Kasumi-1 (cell line): ENCODE measurements at places on chromosomes 3 and 15.

- no peak for DNase-seq
These were observed 65.0 kb downstream of the CEMIP start for GRCh38 chr15:80844011-80844732.

DNA sequence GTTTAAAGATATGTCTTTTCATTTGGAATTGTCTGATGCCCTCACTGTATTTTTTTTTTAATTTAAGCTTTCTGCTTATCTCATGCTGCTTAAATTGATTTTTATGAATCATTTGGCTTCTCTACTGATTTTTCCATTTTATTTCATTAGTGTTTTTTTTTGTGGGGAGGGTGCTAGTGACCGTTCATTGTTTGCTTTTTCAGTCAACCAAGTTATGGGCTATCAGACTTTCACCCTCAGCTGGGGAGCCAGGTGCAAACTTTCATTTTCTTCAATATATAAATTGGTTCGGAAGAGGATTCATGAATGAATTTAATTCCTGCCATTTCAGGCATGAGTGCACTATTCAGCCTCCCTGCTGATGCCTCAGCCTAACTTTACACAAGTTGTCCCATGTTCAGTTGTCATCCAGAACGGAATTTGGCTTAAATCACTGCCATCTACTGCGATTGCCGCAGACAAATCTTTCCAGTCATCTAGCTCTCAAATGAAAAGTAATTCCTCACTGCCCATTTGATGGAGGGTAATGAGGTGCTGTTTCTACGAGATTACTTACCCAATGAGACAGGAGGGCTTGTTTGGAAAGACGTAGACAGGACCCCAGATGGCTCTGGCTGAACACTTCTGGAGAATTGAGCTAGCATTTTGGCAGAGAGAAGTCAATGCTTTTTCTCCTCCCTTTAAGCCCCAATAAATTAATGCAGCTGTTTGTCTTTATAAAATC is 89.9 kb upstream of the RORA start:
- DNase-seq, result no peak

DNA sequence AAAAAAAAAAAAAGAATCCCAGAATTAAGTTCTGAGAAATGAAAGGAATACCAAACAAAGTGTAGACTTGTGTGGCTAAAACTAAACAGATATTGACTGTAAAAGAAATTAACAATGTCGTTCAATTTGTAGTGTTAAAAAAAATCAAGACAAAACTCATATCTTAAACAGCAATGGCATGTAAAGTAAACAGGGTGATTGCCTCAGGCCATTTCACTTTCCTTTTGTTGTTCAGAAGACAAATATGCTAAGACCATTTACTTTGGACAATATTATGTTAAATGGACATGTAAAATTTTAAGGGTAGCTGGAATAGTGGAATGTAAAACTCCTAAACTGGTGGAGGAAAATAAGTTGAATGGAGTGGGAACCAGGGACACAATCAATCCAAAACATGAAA is 139.1 kb downstream of the RTP4 start:
- no peak for DNase-seq

DNA sequence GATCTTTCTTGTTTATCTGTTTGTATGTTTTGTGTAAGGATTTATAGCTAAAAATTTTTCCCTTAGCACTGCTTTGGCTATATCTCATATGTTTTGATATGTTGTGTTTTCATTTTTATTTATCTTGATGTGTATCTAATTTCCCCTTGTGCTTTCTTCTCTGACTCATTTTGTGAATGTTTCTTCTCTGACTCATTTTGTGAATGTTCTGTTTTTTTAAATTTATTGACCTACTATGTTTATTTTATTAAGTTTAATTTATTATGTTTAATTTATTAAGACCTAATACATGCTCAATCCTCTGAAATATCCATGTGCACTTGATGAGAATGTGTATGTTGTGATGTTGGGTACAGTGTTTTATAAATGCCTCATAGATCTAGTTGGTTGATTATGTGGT is 793.5 kb upstream of the CADM2 start:
- no peak for DNase-seq

GRCh38 chr15:92831655-92832328 is 68.3 kb upstream of the CHD2 start:
- peak; percentile 99 for DNase-seq
